Right renal pelvis (tissue), 4 donors: ENCODE measurements at places on chromosomes 12 and 14.
A peak's percentile ranks its signal among the peaks of the same experiment; 100 is the strongest.

DNA sequence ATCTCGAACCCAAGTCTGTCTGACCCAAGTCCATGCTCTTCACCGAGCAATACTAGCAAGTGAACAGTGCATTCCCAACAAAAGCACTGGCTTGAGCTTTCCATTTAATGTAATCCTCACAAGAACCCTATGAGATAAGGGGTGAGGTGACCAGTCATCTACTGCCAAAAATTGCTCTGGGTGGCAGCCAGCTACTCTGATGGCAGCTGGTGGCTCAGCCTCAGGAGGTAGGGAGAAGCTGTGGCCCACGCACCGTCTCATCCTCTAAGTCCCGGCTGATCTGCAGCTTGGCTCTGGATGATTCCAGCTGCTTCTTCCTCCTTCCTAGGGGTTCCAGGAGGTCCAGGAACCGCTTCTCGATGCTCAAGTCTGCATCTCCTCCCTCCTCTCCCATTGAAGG, 75.2 kb downstream of the PLEKHG3 start:
- no peak for DNase-seq

- DNase-seq: no peak
Measured at GRCh38 chr14:75226755-75227544, 50.5 kb upstream of the TMED10 start.

GRCh38 chr12:69388371-69388770, 28.8 kb downstream of the YEATS4 start:
- DNase-seq: peak; percentile 8

- no peak for DNase-seq
Measured at GRCh38 chr12:125544960-125545359, 479.7 kb downstream of the AACS start.

GRCh38 chr14:49769171-49769570, 1.2 kb downstream of the KLHDC2 start:
- peak; percentile 3 for DNase-seq

- no peak for DNase-seq
Measured at GRCh38 chr14:71130491-71131179, 223.4 kb downstream of the PCNX1 start.

- no peak for DNase-seq
Measured at GRCh38 chr14:33493266-33493665, 457.6 kb downstream of the EGLN3 start.

- no peak for DNase-seq
Measured at GRCh38 chr14:101492716-101493115, 68.6 kb upstream of the DIO3 start.

DNA sequence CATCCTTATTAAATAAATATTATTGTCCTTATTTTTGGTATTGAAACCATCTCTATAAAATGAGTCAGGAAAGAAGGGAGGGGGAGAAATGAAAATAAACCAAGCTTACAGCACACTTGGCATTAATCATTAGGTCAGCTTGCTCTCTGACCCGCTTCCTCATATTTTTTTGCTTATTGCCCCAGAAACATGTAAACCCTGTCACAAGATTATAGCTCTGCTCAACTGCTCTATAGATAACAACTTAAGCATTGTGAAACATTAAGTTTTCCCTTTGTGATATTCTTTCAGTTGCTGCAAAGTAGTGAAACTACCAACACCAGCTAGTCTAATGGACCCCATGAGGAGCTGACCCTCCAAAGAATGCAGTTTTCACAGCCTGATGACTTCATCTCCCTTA, 819.5 kb downstream of the SLC16A7 start:
- no peak for DNase-seq

GRCh38 chr14:95163132-95163531, 5.8 kb upstream of the DICER1 start:
- DNase-seq: no peak

DNA sequence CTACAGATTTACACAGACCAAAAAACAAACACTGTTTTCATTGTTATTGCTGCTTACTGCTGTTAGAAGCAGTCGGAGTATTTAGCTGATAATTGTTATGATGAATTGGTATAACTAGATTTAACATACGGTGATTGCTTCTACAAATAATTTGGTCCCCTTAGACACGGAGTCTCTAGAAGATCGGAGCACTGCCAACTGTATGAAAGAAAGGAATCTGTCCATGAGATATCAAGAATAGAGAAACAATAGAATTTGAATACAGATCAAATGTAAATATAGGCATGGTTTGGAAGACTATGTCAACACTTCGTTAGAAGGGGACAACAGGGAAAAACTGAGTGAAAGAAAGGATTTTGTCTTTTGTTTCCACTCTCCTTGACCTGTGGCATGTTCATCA, 110.9 kb downstream of the PPP2R5E start:
- no peak for DNase-seq

- DNase-seq: peak; percentile 29
Measured at GRCh38 chr14:49052521-49052920, 533.7 kb downstream of the RPS29 start.

DNA sequence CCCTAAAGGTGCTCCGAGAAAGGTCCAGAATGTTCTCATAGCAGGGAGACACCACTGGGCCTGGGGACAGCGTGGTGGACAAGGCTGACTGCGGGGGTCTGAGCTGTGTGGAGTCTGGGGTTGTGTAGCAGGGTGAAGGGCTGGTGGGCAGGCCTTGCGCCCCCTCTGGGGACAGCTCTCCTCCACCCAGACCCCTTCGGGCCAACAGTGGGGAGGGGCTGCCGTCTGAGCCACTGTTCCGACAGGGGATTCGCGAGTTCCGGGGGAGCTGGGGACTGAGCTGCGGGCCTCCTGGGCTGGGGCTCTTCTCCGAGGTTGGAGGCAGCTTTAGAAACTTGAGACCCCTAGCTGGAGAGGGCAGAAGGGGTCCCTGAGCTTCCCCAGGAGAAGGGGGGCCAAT, 32.1 kb downstream of the NCKAP5L start:
- no peak for DNase-seq

DNA sequence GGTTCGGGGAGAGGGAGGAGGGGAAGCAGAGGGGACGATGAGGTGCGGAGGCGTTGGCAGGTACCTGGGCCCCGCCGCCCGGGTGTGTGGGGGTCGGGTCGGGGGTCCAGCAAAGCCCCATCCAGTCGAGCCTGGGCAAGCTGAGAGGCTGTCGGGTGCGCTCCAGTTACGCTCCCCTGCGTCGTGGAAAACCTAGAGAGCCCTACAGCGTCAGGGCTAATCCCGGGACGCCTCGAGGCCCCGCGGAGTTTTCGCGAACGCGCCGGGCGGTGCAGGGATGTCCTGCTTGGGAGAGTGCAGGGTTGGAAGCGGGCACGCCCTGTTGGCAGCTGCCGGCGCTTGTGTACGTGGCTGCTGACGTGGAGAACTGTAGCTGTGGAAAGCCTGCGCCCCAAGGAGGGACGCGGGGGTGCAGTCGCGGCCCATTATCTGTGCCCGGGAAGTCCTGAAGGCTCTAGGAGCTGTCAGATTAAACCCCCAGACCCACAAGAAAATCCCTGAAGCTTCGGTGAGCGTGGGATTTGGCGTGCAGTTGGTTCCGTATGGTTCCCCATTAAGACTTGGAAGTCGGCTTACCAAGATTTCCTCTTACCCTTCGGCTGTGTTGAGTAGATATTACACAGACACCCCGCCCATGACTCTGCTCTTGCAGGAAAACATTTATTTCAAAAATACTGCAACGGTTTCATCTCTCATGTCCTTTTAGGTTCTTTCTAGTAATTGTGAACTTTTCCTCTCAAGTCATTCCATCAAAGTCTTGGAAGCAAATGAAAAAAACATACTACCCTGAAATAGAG, 11.3 kb upstream of the SLC38A2 start:
- DNase-seq: no peak

- DNase-seq: peak; percentile 20
Measured at GRCh38 chr12:1797011-1797901, 23.1 kb upstream of the LRTM2 start.

DNA sequence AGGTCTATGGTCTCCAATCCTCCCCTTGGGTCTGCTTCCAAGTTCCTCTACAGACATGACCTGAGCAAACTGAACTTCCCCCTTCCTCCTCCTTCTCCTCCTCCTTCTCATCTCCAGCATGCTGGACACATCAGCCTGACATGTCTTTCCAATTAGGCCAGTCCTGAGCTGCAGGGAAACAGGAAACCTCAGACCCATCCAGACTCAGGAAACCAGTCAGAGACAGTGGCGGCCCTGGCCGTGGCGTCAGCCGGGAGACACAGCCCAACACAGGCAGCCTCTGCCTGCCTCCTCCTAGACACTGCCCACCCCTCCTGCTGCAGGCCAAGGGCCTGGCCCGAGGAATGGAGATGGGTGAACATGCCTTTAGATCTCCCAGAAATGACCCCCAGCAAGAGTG, 468.8 kb downstream of the BCL11B start:
- DNase-seq: no peak

GRCh38 chr12:47110718-47111391, 31.1 kb upstream of the AMIGO2 start:
- DNase-seq: no peak

DNA sequence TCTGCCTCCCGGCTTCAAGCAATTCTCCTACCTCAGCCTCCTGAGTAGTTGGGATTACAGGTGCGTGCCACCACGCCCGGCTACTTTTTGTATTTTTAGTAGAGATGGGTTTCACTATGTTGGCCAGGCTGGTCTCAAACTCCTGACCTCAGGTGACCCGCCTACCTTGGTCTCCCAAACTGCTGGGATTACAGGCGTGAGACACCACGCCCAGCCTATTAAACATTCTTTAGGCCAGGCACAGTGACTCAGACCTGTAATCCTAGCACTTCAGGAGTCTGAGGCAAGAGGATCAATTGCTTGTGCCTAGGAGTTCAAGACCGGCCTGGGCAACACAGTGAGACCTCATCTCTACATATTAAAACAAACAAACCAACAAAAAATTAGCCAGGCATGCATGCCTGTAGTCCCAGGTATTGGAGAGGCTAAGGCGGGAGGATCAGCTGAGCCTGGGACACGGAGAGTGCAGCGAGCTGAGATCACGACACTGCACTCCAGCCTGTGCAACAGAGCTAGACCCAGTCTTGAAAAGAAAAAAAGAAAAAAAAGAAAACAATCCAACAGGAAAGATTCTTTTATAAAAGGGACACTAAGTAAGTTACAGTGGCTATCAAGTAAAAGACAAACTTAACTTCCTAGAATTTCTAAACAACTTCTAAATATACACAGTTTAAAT, 70.2 kb downstream of the HECTD1 start:
- DNase-seq: no peak

DNA sequence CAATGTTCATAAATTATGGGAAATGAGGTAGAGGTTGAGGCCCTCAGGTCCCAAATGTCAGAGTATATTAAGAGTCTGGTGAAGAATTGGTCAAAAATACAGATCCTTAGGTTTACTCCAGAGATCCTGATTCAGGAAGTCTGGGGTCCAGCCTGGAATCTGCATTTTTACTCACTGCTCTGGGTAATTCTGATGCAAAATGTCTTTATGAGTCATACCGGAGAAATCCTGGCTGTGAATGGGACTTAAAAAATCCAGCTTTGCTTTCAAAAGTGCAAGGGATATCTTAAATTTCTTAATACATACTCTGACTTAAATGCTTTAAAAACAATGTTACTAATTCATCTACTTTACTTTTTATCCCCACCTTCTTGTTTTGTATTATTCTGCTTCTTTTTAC, 74.5 kb downstream of the FERMT2 start:
- DNase-seq: no peak

GRCh38 chr12:132199526-132200319, 55.5 kb downstream of the NOC4L start:
- DNase-seq: no peak

- no peak for DNase-seq
Measured at GRCh38 chr12:131734336-131735152, 23.7 kb downstream of the SFSWAP start.

GRCh38 chr12:6295094-6295811, 15.2 kb upstream of the PLEKHG6 start:
- no peak for DNase-seq

DNA sequence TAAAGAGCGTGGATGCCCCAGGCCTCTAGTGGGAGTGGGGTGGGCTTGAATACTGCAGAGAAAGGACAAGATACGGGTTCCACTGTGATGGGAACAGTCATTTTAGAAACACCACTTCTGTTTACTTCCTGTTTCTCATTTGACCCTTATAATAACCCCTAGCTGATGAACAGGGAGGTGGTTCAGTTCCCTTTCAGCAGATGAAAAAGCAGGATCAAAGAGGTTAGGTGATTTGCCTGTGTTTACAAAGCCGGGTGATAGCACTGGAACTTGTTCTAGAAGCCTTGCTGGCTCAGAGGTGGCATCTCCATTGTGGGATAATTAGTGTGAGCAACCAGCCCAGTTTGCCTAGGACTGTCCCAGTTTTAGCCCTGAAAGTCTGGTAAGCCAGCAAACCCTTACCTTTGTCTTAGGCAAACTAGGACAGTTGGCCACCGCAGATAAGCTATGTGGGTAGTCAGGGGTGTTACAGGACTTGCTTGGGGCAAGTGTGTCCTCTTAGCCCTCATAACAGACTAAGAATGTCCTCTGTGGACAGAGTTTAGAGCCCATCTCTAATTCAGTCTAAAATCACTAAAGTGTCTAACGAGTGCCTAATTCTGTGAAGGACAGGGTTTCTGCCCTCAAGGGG, 7.5 kb upstream of the LRP1-AS start:
- no peak for DNase-seq

- DNase-seq: no peak
Measured at GRCh38 chr12:29733060-29733459, 50.7 kb downstream of the TMTC1 start.

DNA sequence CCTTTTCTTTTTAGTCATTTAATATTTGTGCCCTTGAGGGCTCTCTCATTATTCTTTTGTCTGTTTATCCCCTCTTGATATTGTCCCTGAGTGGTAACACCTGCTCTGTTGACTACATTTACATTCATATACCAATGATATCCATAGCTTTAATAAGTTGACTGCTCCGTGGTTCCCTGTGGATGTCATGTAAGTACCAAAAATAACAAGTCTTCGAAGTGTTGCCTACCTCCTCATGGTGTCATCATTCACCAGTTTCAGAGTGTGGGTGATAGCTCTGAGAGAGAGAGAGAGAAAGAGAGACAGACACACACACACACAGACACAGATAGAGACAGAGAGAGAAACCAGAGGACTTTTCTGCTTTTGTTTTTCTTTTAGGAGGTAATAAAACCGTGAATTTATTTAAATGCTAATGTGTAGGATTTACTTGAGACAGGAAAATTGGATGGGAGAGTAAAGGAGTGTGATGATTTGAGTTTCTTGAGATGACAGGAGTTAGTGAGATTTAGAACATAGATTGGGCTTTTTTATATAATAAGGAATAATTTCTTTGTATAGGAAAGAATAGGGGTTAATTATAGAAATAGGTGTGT, 52.2 kb downstream of the PAPOLA start:
- no peak for DNase-seq

DNA sequence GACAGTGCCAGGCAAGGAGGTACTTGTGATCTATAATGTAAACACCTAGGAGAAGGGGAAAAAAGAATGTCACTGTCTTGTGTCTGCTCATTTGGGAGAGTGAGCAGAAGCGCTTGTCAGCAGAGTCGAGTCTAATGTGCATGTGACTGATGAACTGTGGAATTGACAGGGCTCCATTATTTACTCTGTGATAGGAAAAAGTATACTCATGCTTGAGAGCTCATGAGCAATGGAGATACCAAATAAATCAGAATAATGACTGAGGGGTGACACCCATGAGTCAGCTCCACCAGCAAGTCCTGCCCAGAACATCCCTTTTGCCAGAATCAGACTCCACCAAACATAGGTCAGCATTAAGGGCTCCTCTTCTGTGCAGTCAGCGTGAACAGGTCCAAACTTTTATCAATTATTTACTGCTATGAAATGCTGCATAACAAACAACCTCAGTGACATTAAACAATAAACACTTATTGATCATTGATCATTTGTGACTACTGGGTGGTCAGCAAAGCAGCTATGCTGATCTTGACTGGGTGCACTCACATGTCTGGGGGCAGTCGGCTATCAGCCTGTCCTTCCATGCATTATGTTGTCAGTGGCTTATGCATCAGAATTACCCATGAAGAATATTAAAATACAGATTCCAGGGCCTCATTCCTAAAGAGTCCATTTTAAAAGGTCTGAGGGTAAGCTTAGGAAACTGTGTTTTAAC, 29.2 kb upstream of the WSCD2 start:
- DNase-seq: no peak
